Stimulated activated CD8-positive, alpha-beta memory T cell treated with anti-CD3 and anti-CD28 coated beads, Interleukin-2, amount 100 ng/mL, for 1 hour (primary cell): ENCODE measurements at places on chromosomes 4 and X.

GRCh38 chr4:172096786-172097185, 283.6 kb downstream of the GALNTL6 start:
- DNase-seq: no peak

DNA sequence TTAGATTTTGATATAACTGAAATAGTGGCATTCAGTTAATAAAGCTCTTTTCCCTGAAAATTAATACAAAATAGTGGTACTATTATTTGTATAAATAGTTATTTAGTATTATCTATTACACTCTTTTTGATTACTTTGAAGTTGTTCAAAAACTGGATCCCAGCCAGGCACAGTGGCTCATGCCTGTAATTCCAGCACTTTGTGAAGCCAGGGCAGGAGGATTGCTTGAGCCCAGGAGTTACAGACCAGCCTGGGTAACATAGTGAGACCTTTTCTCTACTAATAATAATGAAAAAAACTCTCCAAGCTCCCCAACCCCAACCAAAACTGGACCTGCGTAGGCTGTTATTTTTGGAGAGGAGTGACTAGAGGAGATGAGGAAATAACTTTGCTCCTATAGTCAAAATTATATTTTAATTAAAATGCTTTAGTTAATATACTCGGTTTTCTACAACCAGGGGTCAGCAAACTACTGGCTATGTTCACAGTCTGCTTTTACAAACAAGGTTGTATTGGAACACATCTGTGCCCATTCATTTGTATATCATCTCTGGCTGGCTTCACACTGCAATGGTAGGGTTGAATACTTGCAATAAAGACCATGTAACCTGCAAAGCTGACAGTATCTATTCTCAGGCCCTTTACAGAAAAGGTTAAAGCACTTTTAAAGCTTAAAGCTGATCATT, 27.6 kb downstream of the GUCY1A1 start:
- no peak for DNase-seq

DNA sequence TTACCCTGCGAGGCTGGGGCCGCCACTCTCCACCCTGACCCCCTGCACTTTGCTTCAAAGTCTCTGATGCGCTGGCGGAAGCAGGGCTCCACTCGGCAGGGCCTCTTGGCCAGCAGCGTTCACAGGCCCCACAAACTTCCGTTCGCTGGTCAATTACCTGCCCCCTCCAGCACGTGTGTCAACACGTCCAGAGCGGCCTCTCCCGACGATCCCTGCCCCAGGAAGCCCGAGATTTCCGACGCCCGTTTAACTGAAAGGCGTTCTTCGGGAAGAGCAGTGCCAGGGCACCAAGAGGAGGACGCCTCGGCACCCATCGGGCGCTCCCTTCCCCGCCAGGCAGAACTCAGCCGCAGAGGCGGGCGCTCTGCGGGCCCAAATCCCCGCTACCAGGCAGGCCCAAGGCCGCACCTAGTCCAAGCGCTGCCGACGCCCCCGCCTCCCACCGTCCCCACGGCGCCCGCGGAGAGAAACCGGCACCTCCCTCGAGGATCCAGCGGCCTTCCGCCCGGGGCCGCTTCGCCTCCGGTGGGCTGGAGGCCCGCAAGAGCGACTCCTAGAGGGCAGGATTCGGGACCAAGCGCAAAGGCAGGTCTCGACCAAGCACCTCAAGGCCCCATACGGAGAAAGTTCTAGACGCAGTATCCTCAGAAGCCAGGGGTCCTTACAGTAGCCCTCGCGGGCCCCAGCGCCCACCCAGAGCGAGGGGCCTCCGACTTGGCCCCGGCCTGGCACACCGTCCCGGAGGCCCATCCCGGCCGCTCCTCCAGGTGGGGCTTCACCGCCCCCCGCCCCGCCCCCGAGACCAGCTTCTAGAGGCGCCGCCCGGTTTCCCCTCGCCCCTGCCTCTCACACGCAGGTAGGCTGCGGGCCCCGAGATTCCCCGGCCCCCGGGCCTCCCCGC, 586 bp downstream of the BCAP31 start:
- DNase-seq: no peak

GRCh38 chrX:72467135-72467534, 105.5 kb downstream of the HDAC8 start:
- DNase-seq: no peak

GRCh38 chr4:128256539-128256938, 31.1 kb downstream of the PGRMC2 start:
- DNase-seq: no peak

DNA sequence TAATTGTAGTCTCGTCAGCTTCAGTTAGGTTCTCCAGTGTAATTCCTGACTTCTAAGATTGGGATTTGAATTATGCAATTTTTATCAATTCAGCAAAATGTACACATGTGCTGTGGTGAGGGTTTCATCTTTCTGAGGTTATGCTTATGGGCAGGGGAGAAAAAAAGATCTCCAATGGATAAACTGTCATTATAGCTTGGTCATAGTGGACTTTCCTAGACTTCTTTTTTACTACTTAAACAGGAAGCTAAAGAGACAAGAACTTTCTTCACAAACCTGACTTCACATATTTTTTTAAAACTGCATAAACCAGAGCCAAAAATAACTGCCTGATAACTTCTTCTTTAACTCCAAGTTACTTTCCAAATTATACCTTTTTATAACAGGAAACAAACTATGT, 21.7 kb upstream of the SPP1 start:
- no peak for DNase-seq

DNA sequence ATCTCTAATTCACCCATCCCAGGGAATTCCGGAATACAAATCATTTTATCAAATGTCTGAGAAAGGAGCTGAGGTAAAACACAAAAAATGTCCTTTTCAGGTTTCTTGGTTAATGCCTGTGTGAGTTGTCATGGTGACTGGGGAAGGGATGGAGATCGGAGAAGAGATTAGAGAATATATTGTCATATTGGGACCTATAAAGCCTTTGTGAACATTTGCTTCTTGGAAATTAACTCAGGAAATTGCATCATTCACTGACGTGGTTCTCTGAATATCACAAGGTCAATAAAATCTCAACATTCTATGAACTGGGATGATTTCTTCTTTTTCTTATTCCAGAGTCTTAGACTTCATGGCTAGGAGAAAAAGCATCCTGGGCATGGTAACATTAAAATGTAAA, 174.8 kb upstream of the GLRA2 start:
- DNase-seq: no peak

DNA sequence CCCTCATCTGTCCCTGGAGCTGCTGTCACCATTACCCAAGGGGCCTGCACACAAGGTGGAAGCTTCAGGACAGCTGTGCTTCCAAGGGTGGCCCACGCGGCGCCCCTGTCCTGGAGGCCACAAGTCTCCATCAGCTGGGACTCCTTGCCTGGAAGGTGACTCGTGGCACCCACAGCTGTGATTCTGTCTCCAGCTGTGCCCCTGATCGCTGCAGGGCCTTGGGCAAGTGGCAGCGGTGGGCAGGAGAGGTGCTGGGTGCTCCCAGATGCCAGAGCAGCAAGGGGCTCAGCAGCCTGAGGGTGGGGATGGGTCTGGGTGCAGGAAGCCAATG, 9.0 kb upstream of the DUSP9 start:
- DNase-seq: no peak

DNA sequence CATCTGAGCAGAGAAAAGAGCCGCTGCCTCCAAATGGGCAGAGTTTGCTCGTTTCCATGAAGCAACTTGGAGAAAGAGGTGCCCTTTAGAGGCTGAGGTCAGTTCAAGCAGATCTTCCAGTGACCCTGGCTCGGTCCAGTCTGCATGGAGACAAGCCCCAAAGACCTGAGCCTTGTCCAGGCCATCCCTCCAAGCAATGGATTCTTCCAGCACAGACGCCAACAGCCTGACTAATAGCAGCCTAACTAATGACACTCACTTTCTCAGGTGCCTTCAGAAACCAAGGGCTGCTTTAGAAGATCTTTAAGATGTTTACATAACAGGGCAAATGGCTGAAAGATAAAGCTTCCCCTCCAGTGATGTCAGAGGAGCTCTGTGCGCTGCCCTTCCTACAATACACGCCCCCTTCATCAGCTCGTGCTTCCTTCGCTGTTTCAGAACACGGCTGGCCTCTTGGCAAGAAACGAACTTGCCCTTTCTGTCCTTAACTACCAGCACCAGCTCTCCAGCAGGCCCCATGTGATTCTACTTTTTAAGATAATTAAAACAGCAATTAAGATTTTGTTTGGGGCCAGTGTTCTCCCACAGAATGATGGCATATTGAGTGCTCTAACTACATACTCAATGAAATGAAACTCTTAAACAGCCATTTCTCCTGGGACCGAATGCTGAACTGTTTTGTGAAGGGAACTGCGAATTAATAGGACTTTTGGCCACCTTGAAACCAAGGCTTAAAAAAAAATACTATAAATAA, 119.0 kb downstream of the GPR143 start:
- DNase-seq: no peak

GRCh38 chr4:109589605-109590004, 29.6 kb downstream of the MCUB start:
- no peak for DNase-seq

- no peak for DNase-seq
These were observed 121.1 kb upstream of the FAM9C start for GRCh38 chrX:13165266-13166189.

DNA sequence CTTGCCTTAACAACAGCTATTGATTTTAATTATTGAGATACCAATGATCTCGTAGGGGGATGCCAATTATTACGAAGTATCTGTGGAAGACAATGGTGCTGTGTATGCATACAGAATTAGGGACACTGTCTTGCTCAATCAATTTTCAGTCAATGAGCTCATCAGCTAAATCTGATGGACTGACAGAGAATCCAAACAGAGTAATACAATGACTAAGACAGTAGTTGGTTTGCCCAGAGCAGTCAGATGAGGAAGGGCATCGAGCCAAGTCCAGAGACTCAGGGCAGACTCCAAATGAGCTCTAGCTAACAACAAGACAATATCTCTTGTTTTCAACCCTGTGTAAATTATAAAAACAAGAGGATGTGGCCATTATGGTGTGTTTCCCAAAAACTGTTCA, 14.7 kb upstream of the GSX2 start:
- DNase-seq: no peak

DNA sequence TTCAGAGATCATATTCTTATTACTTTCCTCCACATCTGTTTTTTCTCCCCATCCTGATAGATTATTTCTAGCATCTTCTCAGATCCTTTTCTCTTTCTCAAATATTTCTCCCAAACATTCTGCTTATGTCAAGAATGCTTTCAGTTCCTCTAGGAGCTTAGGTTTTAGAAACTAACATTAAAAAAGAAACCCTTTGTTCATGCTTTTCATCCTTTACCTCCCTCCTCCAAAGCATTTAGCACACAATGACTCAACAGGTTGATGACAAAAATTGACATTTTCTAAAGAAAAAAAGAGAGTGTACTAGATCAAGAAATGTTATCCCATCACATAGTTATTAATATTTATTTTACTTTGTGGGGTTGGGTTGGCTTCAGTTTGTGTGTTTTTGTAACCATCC, 16.5 kb upstream of the ALB start:
- no peak for DNase-seq

GRCh38 chrX:155086202-155086840, 15.0 kb downstream of the BRCC3 start:
- DNase-seq: no peak

- no peak for DNase-seq
These were observed 324.7 kb downstream of the LDB2 start for GRCh38 chr4:16573739-16574138.

DNA sequence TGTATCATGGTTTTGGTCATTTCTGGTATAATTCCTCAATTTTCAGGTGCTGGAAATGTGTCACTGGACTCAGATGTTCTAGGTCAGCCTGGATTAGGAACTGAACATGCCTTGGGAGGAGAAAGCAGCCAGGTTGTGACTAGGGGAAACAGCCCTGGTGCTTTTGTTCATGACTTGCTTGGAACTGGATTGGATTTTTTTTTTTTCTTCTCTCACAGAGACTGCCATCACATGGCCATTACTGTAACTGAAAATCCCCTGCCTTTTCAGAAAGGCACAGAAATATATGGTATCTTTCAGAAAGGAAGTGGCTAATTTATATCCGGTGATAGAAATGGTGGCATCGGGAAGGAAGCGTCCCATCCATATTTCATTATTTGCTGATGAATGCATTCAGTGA, 34.6 kb downstream of the SEPTIN11 start:
- DNase-seq: no peak

DNA sequence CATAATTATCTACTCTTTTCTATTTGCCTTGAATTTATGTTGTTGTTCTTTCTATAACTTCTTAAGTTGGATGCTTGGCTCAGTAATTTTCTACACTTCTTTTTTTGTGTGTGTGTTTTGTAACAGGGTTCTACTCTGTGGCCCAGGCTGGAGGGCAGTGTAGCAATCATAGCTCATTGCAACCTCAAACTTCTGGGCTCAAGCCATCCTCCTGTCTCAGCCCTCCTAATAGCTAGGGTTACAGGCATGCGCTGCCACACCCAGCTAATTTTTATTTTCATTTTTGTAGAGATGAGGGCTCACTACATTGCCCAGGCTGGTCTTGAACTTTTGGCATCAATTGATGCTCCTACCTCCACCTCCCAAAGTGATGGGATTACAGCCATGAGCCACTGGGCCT, 20.7 kb upstream of the UCHL1 start:
- DNase-seq: no peak

DNA sequence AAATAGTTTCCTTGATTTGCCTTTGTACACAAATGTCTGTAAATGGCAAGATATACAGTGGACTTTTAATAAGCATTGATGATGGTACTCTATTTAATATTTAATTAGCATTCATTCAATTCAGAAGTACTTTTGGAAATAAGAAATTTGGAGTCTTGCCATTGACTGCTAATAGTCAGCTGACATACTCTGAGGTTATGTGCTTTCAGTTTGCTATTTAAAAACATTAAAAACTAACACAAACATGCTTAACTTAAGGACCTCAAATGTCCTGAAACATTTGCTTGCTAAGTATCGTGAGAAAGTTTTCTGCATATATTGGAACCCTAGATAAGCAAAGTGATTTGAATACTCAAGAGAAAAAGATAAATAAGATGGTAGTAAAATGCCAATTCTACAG, 64.6 kb downstream of the REELD1 start:
- no peak for DNase-seq
